ENCODE measurements at places on chromosomes 16 and 17.

GRCh38 chr17:28862561-28862960, 7.7 kb downstream of the ERAL1 start:
- no peak for DNase-seq

GRCh38 chr16:86747761-86748160, 169.4 kb downstream of the FOXL1 start:
- DNase-seq = no peak

- DNase-seq = peak; percentile 89
Observed at GRCh38 chr17:7561028-7561575, 617 bp upstream of the SENP3 start.

DNA sequence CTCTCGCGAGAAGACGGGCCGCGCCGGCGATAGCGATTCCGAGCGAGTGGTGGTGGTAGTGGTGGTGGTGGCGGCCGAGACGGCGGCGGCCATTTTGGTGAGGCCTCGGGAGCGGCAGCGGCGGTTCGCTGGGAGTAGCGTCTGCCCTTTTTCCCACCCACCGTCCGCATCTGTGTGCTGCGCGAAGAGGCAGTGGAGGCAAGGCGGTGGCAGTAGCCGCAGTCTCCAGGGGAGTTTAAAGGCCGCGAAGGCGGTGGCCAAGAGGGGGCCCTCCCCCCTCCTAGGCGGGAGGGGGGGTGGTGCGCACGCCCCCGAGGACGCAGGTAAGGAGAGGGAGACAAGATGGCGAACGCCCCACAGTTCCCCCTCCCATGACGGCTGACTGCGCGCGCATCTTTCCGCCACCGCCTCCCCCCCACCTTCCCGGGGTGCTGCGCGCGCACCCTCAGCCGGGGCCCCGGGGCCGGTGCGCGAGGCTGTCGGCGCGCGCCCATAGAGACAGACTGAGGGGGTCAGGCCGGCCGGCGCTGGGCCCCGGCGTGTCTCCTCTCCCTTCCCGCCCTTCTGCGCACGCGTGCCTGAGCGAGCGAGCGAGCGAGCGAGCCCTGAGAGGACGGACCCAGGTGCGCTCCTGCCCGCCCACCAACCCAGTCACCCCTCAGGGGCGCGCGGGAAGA, 694 bp upstream of the SRCAP start:
- DNase-seq = peak; percentile 98

DNA sequence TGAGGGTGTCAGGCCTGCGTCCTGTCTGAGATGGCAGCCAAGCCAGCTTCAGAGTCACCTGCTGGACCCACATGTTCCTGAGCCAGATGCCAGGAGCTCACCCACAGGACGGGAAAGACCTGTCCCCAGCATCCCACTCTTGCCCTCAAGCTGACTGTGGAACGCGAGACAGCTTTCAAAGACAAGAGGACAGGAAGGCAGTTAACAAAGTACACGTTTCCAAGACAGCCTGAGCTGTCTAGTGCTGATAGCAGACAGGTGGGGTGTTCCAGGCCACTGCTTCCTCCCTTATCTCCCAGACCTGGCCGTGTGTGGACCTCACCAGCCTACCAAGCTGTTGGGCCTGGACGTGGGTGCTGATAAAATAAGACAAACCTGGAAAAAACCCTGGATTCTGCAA, 13.2 kb downstream of the CMTM3 start:
- no peak for DNase-seq

DNA sequence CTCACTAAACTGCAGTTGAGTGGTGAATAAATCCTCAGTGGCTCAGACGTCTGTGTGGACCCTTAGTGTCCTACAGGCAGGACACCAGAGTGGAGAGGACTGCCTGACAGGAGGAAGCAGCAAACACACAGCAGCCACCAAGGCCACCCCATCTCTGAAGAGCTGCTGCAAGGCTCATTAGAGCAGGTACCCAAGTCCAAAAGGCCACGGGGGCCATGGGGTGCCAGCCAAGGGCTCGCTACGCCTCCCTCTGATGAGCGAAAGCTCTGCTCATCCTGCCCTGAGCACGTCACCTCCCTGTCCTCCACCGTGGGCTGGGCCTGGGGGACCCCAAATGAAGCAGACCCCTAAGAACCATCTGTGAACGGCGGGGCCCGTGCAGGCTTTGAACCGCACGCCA, 70.1 kb upstream of the DOC2B start:
- no peak for DNase-seq

DNA sequence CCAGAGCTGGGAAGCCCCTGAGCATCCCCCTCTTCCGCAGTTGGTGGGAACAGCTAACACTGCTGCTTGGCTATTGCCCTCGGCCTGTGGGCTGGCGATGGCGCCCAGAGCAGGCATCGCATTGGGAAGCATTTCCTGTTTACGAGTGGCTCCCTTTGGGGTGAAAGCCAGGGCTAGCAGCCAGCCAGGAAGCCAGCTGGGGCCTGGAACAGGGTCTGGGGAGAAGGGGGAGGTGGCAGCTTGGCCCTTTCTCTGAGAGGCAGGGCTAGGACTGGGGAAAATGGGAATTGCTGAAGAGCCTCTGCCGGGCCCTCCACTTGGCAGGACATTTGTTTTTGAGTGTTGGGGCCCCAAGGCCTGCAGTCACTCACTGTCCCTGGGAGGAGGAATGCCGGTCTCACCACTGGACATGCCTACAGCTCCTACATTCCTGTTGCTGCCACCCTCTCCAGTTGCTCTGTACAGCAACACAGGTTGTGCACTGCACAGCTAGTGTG, 2.4 kb upstream of the MTSS2 start:
- no peak for DNase-seq

DNA sequence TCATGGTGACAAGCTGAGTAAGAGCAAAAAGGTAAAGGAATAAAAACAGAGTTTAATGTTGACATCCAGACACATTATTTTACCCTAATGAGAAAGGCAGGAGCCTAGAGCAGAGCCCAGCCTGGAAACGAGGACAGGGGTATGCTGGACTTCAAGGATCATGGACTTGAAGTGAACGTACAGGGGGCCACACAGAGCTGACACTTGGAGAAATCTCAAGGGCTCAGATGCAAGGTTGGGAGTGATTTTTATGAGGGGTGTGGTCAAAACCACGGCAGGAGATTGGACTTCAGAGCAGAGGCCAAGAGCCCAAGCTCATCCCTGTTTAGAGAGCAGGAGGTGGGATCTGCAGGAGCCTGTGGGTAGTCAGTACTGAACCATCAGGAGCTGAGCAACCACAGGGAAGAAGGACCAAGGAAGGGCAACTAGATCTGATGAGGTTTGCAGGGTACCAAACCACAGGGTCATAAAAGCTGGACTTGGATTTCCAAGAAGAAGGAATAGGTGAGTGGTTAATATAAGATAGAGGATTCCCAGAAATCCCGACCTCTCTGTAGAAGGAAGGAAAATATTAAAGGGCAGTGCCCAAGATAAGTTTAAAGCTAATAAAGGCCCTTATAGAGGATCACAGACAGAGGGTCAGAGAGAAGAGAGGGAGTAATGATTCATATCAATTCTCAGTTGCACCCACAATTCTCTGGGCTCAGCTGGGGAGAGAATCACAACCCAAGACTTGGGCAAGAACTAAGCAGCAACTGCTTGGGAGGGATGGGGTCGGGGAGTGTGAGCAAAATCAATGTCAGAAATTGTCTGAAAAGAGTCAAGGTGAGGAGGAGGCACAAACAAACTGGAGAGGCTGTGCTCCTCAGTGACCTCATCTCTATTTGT, 331.7 kb downstream of the SOX9 start:
- DNase-seq = no peak

DNA sequence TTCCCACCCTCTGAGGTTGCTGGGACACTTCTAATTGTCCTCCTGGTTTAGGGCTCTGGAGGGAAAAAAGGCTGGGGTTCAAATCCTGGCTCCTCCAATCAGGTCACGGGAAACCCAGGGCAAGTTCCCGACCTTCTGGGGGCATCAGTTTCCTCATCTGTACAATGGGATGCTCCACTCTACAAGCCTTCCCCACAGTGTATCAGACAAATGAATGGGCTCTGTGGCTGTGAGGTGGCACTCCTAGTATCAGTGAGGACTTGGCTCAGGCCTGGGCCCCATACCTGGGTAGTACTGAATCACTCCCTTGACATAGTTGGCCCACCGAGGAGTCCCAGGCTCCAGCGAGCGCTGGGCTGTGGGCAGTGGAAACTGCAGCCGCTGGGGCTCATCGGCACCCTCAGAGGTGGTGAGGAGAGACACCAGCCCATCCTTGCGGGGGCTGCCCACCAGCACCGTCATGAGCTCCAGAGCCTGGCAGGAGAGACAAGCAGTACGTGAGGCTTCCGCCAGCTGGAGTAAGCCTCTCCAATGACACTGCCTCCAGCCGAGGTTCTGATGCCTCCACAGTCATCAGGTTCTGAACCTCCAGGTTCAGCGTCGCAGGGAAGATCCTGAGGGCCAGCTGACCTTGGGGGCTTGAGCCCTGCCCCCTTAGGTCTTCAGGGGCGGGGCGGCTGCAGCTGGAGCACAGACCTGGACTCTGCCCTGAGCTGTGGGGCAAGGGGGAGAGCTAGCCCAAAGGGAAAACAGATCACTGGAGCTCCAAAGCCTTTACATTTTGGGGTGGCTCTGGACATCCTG, 1.2 kb downstream of the GALK1 start:
- no peak for DNase-seq

DNA sequence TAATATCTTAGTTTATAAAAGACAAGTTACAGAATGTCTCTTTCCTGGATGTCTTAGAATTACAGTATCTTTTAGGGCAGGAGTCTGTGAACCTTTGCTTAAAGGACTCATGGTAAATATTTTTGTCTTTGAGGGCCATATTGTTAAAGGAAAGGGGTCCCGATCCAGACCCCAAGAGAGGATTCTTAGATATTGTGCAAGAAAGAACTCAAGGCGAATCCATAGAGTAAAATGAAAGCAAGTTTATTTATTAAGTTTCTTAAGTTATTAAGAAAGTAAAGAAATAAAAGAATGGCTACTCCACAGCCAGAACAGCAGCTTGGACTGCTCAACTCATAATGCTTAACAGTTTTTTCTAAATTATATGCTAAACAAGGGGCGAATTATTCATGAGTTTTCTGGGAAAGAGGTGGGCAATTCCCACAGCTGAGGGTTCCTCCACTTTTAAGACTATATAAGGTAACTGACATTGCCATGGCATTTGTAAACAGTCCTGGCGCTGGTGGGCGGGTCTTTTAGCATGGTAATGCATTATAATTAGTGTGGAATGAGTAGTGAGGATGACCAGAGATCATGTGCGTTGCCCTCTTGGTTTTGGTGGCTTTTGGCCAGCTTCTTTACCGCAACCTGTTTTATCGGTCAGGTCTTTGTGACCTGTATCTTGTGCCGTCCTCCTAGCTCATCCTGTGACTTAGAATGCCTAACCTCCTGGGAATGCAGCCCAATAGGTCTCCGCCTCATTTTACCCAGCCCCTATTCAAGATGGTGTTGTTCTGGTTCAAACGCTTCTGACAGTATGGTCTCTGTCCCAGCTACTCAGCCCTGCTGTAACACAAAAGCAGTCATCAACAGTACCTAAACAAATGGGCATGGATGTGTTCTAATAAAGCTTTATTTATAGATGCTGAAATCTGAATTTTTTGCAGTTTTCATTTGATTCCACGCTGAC, 53.2 kb downstream of the BMERB1 start:
- DNase-seq = no peak

GRCh38 chr16:50684823-50685461, 3.8 kb upstream of the SNX20 start:
- DNase-seq = no peak

DNA sequence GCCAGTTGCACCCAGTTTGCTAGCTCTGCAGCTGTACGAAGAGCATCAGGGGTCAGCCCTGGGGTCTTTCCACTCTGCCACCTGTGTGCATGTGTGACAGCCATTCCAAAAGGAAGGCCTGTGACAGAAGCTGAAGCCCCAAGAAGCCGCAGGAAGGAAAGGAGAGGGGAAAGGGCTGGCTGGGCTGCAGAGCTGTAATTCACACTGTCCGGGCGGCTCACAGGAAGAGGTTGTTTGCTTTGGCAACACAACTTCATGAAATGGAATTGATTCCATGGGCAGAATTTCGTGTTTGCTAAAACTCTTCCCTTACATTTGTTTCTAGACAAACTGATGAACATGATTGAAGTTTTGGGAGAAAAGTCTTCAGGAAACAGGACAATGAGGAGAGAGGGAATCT, 14.8 kb downstream of the TMEM204 start:
- no peak for DNase-seq

GRCh38 chr16:68564382-68564985, 25.4 kb downstream of the ZFP90 start:
- DNase-seq = peak; percentile 17

DNA sequence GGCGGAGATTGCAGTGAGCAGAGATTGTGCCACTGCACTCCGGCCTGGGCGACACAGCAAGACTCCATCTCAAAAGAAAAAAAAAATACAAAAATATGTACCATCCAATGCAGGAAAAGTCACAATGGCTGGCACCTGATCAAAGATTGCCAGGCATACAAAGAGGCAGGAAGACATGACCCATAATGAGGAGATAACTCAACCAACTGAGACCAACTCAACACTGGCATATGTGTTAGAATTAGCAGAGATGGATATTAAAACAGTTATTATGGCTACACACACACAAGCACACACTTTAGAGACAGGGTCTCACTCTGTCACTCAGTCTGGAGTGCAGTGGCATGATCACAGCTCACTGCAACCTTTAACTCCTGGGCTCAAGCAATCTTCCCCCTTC, 10.6 kb downstream of the QRICH2 start:
- DNase-seq = no peak

- peak; percentile 62 for DNase-seq
Observed at GRCh38 chr17:42459801-42460281, 1.2 kb downstream of the ATP6V0A1 start.

- no peak for DNase-seq
Observed at GRCh38 chr17:17487998-17488397, 8.2 kb downstream of the RASD1 start.

DNA sequence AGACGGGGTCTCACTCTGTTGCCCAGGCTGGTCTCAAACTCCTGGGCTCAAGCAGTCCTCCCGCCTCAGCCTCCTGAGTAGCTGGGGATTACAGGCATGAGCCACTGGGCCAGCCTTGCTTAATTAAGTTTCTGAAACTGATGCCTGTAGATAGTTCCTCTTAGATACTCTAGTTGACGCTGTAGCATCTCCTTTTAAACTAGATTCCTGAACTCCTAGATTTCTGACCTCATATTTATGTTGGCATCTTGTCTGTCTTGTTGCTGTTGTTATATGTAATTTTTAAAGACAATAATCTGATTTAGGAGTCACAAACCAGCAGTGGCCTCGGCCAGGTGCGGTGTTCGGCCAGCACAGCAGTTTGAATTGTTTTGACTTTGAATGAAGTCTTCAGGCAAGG, 37.5 kb downstream of the DHRS7B start:
- DNase-seq = no peak

- no peak for DNase-seq
Observed at GRCh38 chr16:83969771-83970429, 1.9 kb downstream of the NECAB2 start.

GRCh38 chr17:75074532-75074931, 13.2 kb upstream of the SLC16A5 start:
- DNase-seq = no peak

GRCh38 chr17:21201298-21201595, 12.7 kb downstream of the TMEM11 start:
- DNase-seq = no peak

- DNase-seq = peak; percentile 12
Observed at GRCh38 chr17:22507823-22508222, 815.5 kb downstream of the KCNJ18 start.

All from KBM-7 (cell line).